ENCODE measurements at places on chromosomes 7 and 10. TPM values are rescaled to one million over a fixed set of nuclear protein-coding genes. Genes with fewer than 3 reads are reported as not detected.

The RET gene
- not detected for total RNA-seq

DNA sequence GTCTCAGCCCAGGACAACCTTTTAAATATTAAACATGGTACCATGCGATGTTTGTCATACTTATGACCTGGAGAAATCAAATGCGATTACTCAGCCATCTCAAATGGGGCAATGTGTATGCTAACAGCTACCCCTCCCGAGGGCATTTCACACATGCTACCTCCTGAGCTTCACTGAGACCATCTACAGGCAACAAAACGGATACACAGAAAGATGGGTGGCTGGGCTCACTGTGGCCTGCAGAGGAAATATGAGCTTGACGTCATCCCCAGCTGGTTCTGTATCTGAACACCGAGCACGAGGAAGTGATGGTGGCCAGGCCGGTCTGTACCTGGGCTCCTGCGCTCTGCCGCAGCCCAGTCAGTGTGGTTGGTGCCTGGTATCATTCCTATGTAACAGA, 374.3 kb downstream of the RPS24 start:
- no peak overlapping the region for H3K27ac ChIP-seq
- H3K27me3 ChIP-seq = peaks cover 4% of the 10 kb centered on the region
- H3K4me1 ChIP-seq = no peaks in the 10 kb centered on the region
- H3K4me3 ChIP-seq = no peak overlapping the region
- no peak for DNase-seq

DNA sequence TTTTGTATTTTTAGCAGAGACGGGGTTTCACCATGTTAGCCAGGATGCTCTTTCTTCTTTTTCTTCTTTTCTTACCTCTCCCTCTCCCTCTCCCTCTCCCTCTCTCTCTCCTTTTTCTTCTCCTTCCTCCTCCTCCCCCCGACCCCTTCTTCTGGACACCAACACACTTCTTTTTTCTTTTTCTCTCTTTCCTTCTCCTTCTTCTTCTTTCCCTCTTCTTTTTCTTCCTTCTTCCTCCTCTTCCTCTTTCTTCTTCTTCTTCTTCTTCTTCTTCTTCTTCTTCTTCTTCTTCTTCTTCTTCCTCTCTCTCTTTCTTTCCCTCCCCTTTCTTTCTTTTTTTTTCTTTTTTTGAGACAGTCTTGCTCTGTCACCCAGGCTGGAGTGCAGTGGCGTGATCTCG, 14.0 kb downstream of the MMD2 start:
- no peak for DNase-seq
- no peaks in the 10 kb centered on the region for H3K4me1 ChIP-seq
- H3K36me3 ChIP-seq = no peaks in the 10 kb centered on the region
- no peak overlapping the region for H3K27ac ChIP-seq

DNA sequence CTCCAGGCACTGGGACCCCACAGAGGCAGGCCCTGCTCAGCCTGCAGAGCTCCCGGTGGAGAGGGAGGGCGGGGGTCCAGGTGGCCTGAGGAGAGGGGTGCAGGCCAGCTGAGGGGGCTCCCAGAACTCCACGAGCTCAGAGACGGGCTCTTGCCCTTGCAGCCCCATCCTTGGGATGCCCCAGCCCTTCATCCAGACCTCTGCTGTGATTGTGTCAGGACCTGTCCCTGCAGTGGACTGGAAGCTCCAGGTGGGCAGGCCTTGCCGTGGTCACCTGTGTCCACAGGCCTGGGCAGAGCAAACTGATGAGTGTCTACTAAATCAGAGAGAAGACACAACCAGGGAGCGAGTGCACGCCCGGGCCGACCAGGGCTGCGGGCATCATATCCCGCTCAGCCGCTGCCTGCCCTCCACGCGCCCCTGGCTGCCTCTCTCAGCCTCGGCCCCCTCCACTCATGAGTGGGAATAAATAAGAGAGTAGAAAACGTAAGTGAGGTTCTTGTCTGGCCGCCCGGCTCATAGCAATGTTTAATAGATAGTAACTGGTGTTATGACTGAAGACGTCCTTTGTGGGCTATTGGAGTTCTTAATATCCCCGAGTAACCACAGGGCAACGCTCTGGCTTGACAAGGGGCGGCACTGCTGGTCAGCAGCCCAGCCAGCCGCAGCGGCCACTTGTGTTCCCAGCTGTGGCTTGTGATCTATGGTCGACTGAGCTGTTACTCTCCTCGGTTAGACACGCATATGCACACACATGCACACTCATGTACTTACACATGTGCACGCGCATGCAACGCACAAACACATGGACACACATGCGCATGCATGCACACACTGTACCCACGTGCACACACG, 105.6 kb downstream of the LHPP start:
- no peak for DNase-seq
- no peak overlapping the region for H3K27ac ChIP-seq
- peaks cover 11% of the 10 kb centered on the region for H3K27me3 ChIP-seq
- H3K4me3 ChIP-seq = no peak overlapping the region

DNA sequence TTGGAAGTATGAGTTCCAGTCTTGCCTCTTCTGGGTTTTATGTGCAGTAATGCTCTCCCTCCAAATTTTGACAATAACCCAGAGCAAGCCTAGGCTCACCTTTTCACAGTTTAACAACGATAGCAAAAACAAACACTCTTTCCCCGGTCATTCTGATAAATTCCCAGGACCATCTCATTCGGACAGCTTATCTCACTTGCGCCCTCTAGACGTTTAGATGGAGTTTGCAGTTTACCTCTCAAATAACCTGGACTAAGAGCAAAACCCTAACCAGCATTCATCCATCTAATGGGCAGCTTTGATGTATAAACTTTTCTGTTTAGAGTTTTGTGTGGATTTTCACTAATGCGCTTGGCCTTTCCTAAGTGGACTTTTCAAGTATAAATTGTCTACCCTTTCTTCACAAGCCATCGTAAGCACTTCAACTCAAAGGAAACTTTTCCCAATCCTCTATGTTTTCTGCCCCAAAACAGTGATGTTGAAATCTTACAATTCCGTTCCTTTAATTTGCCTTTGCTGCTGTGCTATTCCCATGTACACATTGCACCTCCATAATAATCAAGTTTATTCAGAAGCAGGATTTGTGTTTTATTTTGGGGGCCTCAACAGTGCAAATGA, 114.9 kb downstream of the HDAC9 start:
- H3K36me3 ChIP-seq = no peaks in the 10 kb centered on the region
- no peak overlapping the region for H3K27ac ChIP-seq
- H3K4me1 ChIP-seq = no peaks in the 10 kb centered on the region
- no peaks in the 10 kb centered on the region for H3K27me3 ChIP-seq
- DNase-seq = peak; percentile 27
- H3K4me3 ChIP-seq = no peak overlapping the region

- H3K4me3 ChIP-seq = no peak overlapping the region
- DNase-seq = no peak
- H3K4me1 ChIP-seq = peaks cover 26% of the 10 kb centered on the region
- H3K36me3 ChIP-seq = no peaks in the 10 kb centered on the region
Measured at GRCh38 chr10:129645487-129645886, 178.4 kb downstream of the MGMT start.

DNA sequence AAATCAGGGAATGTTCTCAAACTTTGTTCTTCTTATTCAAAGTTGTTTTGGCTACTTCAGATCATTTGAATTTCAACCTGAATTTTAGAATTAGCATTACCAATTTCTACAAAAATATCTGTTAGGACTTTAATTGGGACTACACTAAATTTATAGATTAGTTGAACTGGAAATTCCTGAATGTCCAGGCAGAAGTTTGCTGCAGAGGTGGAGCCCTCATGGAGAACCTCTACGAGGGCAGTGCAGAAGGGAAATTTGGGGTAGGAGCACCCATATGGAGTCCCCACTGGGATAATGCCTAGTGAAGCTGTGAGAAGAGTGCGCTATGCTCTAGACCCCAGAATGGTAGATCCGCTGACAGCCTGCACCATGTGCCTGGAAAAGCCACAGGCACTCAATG, 22.8 kb upstream of the AGMO start:
- no peak overlapping the region for H3K4me3 ChIP-seq
- H3K4me1 ChIP-seq = no peaks in the 10 kb centered on the region
- no peaks in the 10 kb centered on the region for H3K27me3 ChIP-seq
- DNase-seq = no peak
- H3K27ac ChIP-seq = no peak overlapping the region

- no peak overlapping the region for H3K27ac ChIP-seq
- peaks cover 16% of the 10 kb centered on the region for H3K4me1 ChIP-seq
Measured at GRCh38 chr7:140525743-140526142, 46.4 kb upstream of the MKRN1 start.

DNA sequence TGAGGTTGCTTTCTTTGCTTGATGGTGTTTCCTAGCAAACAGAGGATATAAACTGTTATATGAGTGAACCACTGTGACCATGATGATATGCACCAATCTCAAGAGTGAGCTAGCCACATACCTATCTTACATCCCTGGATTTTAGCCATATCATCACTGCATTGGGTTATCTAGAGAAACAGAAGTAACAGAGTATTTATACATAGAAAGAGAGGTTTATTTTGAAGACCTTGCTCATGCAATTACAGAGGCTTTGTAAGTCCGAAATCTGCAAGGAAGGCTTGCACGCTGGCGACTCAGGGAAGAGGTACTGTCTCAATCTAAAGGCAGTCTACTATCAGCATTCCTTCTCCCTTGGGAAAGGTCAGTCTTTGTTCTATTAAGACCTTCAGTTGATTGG, 11.8 kb upstream of the PON2 start:
- H3K36me3 ChIP-seq = no peaks in the 10 kb centered on the region
- H3K4me3 ChIP-seq = no peak overlapping the region
- H3K27me3 ChIP-seq = no peaks in the 10 kb centered on the region
- peaks cover 36% of the 10 kb centered on the region for H3K4me1 ChIP-seq
- H3K27ac ChIP-seq = no peak overlapping the region
- DNase-seq = no peak

DNA sequence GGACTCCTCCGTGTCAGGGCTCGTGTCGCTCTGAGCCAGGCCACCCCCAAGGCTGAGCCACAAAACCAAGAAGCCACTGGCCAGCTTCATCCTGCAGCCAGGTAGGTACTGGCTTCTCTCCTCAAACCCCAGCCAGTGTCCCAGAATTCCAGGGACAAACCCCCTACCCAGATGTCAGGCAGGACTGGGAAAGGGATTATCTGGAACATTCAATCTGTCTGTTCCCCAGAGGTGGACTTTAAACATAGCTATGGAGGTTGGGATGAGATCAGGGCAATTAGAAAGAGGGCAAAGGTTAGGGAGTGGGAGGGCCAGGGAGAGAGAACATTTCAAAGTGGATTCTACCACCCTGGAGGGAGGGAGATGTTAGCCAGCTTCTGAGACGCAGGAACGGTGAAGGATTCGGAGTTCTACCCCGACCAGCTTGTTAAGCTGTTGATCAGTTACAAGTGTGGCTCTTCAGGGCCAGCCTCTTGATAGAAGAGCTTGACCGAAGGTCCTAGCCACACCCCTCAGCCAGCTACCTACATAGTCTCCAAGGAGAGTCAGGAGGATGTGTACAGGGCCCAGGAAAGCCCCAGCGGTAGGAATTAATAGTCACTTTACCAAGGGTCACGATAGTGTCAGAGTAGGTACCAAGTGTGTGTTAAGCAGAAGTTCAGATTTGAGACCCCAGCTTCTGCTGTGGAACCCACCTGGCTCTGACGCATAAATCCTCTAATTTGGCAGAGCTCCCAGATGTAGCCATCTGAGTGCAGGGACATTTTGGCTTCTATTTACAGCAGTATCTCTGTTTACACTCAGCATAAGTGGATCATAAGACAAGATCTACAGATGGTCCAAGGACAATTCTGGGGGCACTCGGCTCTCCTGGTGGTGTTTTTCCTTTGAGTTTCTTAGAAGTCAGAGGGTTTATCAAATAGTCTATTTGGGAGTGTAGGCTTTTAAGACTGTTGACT, at the start of gene PLA2G12B:
Gene PLA2G12B (minus strand): TSS at position 211 of the 959 bp plus-strand sequence. CDS start 121 bp downstream, at position 90.
- H3K27ac ChIP-seq = peak within 1 kb of the TSS; percentile 73
- no peaks in the 10 kb centered on the region for H3K36me3 ChIP-seq
- no peaks in the 10 kb centered on the region for H3K27me3 ChIP-seq

DNA sequence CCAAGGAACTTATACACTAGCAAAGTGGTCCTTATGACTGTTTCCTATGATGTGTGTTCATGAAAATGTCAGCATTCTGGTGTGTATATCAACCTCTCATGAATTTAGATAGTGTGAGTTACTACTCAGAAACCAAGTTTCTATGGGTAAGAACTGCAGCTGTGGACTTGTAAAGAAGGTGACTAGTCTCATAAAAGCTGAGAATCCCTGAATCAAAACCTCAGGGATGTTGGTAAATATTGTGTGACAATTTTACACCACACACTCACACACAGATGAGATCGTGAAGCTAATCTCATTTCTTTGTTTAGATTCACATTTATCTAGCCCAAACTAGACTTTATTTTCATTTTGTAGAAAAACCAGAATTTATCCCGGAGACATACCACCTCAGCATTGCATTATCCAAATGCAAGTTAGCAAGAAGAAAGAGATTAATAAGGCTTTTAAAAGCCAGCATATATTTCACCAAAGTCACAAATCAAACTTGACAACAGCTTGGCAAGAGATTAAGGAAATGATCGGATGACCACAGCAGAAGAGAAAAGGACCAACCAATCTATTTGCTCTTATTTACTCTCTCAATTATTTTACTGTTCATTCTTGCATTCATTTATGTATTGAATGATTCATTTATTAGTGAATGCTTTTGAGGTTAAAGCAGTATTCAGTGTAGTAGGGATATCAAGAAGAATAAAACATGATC, 92.9 kb downstream of the PLXDC2 start:
- H3K27me3 ChIP-seq = no peaks in the 10 kb centered on the region
- DNase-seq = no peak
- H3K4me1 ChIP-seq = no peaks in the 10 kb centered on the region
- no peak overlapping the region for H3K27ac ChIP-seq
- no peaks in the 10 kb centered on the region for H3K36me3 ChIP-seq

DNA sequence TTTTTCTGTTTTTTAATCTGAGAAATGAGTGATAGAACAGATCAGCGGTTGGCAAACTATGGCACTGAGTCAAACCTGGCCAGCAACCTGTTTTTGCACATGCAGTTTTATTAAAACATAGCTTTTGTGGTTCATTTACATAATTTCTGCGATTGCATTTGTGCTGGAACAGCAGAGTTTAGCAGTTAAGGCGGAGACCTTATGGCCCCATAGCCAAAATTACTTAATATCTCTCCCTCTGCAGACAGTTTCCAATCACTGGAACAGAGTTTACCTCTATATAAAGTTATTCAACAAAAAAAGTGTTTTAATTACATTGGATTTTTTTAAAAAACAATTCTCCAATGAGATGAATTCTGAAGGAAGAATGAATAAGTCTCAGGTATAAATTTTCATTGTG, 212.1 kb downstream of the DGKB start:
- no peaks in the 10 kb centered on the region for H3K36me3 ChIP-seq
- H3K27ac ChIP-seq = no peak overlapping the region
- no peaks in the 10 kb centered on the region for H3K4me1 ChIP-seq
- no peak overlapping the region for H3K4me3 ChIP-seq
- no peaks in the 10 kb centered on the region for H3K27me3 ChIP-seq
